Natural killer cell (primary cell): ENCODE measurements at places on chromosomes 5 and 9. TPM values are rescaled to one million over a fixed set of nuclear protein-coding genes. Genes with fewer than 3 reads are reported as not detected.

GRCh38 chr5:18299166-18299565 lies 664.9 kb downstream of the TAF11L14 start:
- no peak for DNase-seq

GRCh38 chr5:67241326-67241725 lies 44.7 kb upstream of the CD180 start:
- no peak for DNase-seq

- no peak for DNase-seq
Measured at GRCh38 chr9:132728497-132728896, 58.2 kb downstream of the GTF3C4 start.

- DNase-seq: no peak
Measured at GRCh38 chr5:73789851-73790281, 163.9 kb downstream of the ARHGEF28 start.

Gene SPATA6L
- total RNA-seq: 4.3 TPM

- DNase-seq: no peak
Measured at GRCh38 chr5:423626-424261, 19.2 kb upstream of the EXOC3 start.

DNA sequence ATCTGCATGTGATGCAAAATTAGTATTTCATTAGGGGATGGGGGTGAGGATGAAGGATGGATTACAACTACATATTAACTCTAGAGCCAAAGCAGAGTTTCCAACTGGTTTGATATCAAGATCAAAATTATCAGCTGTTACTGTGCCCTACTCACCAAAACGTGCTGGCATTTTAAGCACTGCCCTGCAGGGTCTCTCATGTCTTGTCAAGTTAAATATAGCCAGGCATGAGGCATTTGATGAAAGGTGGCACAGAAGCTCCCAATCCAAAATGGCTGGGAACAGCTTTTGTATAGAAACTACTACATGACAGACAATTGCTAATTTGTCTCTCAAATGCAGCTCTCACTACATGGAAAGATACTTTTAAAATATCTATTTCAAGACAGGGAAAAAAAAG lies 27.1 kb upstream of the CAAP1 start:
- DNase-seq: no peak

DNA sequence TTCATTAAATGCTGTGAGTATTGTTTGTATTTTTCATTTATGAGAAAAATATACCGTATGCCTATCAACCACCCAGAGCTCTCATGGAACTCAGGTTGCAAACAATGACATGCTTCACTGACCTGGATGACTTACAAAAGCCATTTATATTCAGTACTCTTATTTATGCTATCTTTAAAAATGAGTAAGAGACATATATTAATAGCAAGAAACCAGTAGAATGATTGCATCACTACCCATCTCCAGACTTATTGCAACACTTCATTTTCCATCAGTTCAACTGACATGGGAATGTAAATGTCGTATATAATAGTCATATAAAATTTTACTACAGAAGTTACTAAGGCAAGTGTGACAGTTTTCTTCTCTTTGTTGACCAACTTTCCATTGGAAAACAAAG lies 69.1 kb downstream of the OTP start:
- DNase-seq: no peak

Gene SIT1
- 1.4 TPM for total RNA-seq

DNA sequence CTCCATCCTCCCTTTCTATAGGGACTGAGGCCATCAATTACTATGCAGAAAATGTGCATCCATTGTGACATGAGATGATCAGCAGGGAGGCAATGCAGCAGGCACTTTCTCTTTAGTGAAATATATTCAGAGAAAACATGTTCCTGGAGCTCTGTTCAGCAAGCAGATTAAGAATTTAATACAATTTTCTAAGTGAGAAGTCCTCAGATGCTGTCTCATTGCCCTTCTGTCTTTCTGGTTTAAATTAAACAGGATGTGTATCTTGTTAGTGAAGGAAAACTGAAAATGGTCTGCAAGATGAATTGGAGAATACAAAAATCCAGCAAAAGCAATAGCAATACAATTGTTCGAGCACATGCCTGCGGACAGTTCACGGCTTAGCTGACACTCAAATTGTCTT lies 445.8 kb upstream of the RIOK2 start:
- DNase-seq: no peak

Gene SPINK4
- not detected for total RNA-seq

DNA sequence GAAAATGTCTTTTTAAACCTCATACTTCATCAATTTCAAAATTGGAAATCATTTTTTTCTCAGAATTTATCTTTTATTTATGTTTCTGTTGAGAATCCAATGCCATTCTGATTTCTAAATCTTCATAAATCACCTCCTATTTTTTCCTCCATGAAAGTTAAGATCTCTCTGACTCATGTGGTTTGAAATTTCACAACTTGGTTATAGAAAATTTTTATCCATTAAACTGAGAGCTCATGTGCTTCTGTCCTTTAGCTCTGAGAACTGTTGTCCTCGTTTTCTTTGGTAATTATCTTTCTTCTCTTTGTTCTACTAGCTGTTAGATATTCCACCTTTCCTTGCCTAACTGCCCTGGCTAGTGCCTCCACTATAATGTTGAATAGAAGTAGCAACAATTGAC lies 1.5 kb upstream of the RNF180 start:
- no peak for DNase-seq

- DNase-seq: no peak
Measured at GRCh38 chr9:13596383-13596970, 317.0 kb upstream of the MPDZ start.

DNA sequence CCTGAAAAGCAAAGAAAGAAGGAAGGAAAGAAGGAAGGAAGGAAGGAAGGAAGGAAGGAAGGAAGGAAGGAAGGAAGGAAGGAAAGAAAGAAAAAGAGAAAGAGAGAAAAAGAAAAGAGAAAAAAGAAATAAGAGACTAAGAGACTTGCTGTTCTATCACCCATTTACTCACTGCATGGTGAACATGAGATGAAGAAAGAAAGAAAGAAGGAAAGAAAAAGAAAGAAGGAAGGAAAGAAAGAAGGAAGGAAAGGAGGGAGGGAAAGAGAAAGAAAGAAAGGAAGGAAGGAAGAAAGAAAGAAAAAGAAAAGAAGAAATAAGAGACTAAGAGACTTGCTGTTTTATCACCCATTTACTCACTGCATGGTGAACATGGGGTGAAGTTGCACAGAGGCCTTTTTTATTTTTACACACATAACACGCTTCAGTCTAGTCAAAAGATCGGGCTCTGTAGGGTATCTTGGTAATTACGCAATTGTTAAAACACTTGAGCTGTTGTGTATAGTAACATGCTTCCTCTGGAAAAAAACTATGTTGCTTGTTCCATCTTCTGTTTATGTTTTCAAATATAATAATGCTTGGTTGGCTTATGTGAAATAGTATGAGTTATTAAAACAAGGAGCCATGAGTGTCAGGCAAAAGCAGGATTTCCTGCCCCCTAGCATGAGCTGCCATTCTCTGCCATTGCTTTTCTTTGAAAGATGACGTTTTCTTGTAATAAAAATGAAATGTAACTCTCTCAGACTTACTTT lies 119.3 kb upstream of the ZNF608 start:
- DNase-seq: no peak

DNA sequence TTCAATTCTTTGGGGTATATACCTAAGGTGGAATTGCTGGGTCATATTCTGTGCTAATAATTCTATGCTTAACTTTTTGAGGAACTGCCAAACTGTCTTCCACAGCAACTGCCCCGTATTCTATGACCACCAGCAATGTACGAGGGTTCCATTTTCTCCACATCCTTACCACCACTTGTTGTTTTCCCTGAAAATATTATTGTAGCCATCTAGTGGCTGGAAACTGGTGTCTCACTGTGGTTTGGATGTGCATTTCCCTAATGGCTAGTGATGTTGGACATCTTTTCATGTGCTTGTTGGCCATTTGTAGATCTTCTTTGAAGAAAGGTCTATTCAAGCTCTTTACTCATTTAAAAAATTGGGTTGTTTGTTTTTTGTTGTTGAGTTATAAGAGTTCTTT lies 30.7 kb downstream of the MSX2 start:
- DNase-seq: no peak

Gene PAEP
- not detected for total RNA-seq

DNA sequence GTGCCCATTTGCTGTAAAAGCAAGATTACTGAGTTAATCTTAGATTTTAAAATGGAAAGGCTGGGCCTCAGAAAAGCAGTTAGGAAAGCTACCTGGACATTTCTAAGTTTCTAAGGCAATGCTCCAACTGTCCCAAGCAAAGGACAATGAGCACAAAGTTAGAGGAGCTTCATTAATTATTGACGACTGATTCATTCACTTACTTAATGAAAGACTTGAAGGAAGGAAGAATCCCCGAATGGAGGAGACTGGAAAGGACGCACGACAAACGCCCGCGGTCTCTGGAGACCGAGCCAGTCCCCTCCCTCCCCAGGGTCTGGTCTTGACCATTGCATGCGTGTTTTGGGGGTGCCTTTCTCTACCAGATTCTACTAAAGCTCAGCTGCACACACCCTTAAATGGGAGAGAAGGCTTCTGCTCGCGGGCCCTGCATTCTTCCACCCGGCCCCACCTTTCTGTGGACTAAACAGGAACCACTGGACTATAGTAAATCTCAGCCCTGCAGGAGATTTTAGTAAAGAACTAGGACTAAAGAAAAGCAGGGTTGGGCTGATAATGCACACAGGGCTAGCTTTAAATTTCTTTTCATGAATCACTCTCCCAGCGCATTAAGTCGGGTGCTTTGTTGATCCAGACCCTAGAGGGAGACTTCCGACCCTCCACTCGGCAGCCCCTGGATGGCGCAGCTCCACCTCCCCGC lies 44.8 kb downstream of the CTSL start:
- DNase-seq: no peak

DNA sequence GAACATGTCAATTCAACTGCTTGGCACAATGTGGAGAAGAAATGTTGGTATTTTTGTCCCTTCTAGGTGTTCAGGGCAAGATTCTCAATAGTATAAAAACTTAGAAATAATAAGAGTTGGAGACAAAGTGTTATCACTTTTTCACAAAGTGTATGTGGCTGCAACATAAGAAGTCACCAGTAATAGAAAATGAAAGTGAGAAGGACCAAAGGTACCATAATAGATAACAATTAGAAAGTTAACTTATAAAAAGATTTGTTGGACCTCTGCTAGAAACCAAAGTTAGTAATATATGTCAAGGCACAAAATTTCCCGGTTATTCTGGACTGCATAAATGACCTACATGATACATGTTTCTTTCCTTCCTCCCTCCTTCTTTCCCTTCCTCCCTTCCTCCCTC lies 1535.3 kb downstream of the EFNA5 start:
- DNase-seq: no peak

GRCh38 chr5:61402244-61402823 lies 70.3 kb downstream of the ZSWIM6 start:
- DNase-seq: no peak

DNA sequence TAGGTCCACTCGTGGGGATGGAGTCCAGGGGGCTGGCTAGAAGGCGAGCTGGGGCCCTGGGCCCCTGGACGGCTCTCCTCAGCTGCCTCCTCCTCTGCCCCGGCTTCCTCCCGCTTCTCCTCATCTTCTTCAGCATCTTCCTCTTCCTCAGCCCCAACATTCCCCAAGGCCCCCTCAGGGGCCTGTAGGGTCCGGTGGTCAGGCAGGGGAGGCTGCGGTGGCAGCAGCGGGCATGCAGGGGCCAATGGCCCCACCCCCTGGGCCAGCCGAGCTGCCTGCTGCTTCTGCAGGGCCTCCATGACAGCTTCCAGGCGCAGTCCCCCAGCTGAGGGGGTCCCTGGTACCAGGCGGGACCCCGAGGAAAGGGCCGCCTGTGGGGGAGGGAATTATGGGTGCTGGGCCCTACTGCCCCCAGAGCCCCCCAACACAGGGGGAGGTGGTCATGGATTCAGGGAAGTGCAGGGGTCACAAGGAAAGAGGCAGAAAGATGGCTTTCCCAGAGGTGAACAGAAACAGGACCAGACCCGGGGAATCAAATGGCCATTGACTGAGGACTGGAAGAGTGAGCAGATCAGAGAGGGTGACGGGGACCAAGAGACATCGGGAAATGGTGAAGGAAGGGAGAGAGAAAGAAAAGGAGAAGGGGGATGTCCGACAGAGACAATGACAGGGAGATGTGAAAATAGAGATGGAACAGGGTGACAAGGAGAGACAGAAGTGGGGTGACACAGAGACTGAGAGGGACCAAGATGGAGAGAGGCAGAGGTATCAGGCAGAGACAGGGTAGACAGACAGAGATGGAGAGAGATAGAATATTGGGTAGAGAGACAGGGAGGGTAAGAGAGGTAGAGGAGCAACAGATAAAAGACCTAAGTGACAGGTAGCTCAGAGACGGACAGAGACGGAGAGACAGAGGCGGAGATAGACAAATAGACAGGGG lies 880 bp downstream of the ARID3C start:
- DNase-seq: no peak
